ENCODE measurements at places on chromosomes 2 and 18.

GRCh38 chr2:107322416-107322815 lies 436.4 kb upstream of the ST6GAL2 start:
- no peak for DNase-seq

DNA sequence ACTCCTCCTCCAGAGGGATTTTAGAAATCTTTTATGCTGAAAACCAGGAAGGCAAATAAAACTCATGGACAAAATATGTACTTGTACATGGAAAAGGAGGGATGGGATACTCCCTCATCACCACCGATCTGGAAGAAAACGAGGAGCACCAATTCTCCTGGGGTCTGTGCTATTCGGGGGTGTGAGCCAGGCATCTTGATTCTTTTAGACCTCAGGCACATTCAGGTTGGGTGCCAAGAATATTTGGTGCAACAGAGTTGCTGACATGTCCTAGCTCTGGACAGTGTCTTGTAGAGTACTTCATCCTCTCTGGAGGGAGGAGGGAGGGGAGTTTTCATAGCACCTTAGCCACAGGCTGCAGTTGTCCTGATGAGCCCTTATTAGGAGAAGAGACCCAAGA lies 163.0 kb downstream of the PRKCE start:
- DNase-seq = no peak

DNA sequence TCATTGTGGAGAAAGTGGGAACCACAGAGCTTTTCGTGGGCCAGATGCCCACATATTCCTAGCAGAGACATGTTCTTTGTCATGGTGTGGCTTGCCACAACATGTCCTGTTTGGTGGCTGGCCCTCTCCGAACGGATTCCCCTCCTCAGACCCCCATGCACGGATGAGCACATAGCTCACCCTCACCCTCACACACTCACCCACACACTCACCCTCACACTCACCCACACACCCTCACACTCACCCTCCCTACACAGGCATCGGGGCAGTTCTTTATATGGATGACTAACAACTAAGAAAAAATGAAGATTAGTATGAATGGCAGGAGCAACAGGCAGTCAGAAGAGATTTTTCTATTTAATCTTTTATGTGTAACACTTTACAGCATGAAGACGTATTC lies 149.9 kb downstream of the ZNF236 start:
- DNase-seq = no peak

DNA sequence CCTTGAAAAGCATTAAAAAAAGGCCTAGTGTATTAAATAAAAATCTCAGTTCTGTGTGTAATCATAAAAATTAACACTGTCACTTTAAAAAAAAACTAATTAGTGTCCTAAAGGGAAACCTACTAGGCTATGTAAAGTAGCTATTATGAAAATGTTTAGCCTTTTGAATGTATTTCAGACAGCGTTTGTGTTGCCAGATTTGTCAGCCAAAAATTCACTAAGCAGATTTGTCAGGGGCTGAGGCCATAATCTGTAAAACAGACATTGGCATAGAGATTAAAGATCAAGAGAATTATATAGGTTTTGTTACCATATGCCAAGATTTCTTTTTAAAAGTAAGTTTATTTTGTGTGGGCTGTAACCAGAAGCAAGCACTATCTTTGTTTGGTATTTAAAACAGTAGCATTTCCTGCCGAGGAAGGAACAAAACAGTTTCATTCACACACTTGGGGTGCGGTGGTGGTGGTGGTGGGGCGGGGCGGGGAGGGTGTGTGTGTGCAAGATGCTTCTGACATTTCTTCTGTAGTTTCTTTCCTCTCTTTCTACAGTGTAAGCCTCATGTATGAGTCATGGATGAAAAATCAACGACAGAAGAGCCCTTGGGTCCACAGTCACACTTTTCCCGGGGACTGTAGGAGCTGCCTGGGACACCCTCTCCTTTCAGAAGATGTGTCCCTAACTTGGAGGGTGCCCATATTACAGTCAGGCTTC lies 328.5 kb upstream of the FANCL start:
- DNase-seq = no peak

GRCh38 chr2:203326356-203326755 lies 1.8 kb upstream of the ABI2 start:
- no peak for DNase-seq

DNA sequence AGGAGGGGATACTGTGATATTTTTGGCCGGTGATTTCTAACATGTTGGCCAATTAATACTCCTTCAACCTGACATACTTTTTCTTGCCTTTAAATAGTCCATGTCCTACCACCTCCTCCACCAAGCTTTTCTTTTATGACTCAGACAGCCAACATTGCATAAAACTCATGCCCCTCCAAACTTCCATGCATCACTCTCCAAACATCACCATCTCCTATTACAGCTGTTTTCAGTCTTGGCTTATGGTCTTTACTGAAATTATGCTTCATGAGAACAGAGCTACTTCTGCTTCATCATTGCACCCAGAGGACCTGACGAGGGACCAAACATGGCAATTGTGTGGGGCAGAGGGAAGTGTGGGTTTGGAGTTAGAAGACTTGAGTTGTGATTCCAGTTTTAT lies 305.4 kb downstream of the LPIN1 start:
- no peak for DNase-seq

DNA sequence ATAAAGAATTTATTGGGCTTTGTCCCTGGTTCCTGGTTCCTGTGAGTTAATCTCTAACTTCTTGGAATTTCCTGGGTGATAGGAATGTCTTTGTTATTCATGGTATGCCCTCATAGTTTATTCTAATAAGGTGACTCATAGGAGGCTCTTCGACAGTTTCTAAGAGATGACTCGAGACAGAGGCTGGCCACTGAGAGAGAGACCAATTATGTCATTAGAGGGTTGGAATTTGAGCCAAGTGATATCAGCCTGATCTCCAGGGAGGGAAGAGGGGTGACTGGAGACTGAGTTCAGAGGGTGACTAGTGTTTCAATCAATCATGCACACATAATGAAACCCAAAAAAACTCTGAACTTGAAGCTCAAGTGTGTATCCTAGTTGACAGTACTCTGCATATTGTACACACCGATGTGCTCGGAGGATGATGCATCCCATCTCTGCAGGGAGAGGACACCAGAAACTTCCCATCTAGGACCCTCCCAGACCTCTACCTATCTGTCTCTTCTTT lies 185.7 kb downstream of the MTCL1 start:
- no peak for DNase-seq

DNA sequence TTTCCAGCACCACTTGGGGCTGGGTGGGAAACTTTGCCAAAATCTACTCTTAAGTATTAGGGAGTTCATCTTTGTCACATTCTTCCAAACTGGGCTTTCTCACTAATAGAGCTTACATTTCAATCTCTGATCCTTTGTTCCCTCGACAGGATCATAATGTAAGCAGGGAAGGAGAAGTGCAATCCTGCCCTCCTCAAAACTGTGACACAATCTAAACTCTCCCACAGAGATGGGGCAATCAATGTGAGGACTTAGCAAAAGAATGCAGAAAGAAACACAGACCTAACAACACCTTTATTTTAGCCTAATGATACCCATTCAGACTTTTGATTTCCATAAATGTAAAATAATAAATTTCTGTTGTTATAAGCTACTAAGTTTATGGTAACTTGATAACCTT lies 40.8 kb downstream of the DSEL start:
- DNase-seq = no peak

DNA sequence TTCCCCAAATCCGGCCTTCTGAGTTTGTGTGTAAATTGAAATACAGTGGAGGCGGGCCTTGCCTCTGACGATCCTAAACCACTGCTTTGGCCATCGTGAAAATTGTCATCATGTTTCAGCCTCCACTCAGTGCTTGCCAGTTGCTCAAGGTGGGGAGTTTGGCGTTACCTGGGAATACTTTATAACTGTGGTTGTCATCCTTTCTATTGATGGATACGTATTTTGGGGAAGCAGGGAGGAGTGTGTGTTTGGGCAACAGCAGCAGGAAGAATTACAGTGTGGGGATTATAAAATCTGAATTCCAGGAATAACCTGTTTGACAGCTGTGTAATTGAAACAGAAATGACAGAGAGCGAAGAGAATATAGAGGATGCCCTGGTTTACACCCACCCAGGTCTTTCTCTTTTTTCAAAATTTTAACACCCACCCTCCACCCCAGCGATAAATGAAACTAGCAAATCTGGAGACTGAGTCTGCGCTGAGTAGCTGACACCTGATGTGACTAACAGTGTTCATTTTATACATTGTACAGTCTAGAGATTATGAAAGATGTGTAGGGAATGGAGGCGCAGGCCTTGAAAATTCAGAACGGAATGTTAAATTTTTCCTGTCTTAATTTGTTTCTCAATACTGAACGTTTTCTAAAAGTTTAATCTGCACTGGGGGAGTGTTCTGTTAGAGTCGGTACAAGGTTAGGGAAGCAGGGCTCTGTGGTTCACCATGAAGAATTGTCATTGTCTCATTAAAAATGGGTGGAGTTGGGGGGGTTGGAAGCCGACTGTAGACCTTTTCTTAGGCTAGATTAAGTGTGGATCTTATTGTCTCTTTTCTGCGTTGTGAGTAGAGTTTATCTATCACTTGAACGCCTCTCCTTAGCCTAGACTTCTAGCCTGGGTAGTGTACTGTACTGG lies 1.6 kb downstream of the MAP4K4 start:
- DNase-seq = no peak

DNA sequence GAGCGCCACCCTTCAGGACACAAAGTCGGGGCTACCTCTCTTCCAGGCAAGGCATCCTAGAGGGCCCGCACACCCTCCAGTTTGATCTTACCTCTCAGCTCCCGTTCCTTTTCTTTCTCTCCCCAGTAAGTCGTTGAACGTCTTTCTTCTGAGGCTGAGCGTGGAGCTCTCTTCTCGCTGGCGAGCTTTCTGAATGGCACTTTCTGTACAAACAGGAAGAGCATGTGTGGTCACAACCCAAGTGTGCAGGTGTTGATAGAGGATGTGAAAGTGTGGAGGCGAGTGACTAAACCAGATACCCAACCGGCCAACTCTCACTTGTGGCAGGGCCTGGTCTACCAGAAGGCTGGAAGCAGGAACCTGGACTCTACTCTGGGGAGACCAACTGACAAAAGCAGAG lies at the start of gene AFF3:
AFF3 (minus strand) TSS at position 198 of the 400 bp plus-strand sequence. CDS start 38,136 bp downstream, outside the sequence.
- no peak for DNase-seq

GRCh38 chr2:194020155-194020554 lies 1636.9 kb upstream of the SLC39A10 start:
- no peak for DNase-seq

- no peak for DNase-seq
These were observed 189.9 kb downstream of the SH3RF3 start for GRCh38 chr2:109318949-109319342.

- DNase-seq = no peak
These were observed 533.4 kb downstream of the NYAP2 start for GRCh38 chr2:225932811-225933413.

DNA sequence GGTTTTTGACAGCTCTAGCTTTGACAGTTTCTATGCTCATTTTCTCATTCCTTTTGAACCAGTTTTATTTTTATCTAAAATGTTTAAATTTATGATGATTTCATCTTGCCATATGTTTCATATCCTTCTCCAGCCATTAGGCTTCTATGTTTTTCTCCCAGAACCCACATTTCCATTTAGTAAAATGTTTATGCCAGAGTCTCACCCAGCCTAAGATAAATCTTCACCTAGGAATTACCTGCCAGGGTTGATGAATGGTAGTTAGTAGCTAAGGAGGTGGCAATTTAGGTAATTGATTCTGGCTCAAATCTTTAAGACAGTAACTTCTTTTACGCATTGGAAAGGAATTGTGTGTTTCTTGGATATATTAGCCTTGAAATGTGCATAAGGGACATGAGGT lies 83.6 kb downstream of the PRKRA start:
- no peak for DNase-seq

Data from cerebellar nuclear complex (tissue), 1 donor.